ENCODE measurements at places on chromosomes 2 and 18.

- DNase-seq = no peak
Observed at GRCh38 chr2:26752656-26753055, 11.4 kb upstream of the SLC35F6 start.

- DNase-seq = no peak
Observed at GRCh38 chr2:202815548-202816360, 55.8 kb downstream of the ICA1L start.

GRCh38 chr18:77062518-77063003, 70.0 kb downstream of the MBP start:
- DNase-seq = peak; percentile 86

- no peak for DNase-seq
Observed at GRCh38 chr2:63003351-63003750, 47.3 kb upstream of the OTX1 start.

GRCh38 chr2:111134055-111134454, 13.3 kb downstream of the BCL2L11 start:
- no peak for DNase-seq

- DNase-seq = no peak
Observed at GRCh38 chr2:37842732-37843440, 82.2 kb upstream of the RMDN2 start.

Data from CD4-positive, alpha-beta T cell treated with Interleukin-21 for 1 hour (primary cell).